H7 (cell line): ENCODE measurements at places on chromosomes 12 and 14. TPM values are rescaled to one million over a fixed set of nuclear protein-coding genes. Genes with fewer than 3 reads are reported as not detected.
A peak's percentile ranks its signal among the peaks of the same experiment; 100 is the strongest.

COL2A1 gene
- 2.0 and 4.6 TPM in 2 replicates for total RNA-seq

AREL1 gene
- 19.6 and 20.0 TPM in 2 replicates for total RNA-seq

AMN gene
- 0.92 and 1.7 TPM in 2 replicates for total RNA-seq

SCFD1 gene
- 84.5 and 84.7 TPM in 2 replicates for total RNA-seq

PARPBP gene
- 30.9 and 33.5 TPM in 2 replicates for total RNA-seq

TTC9 gene
- 12.1 and 14.9 TPM in 2 replicates for total RNA-seq

MSRB3 gene
- 0.41 and 2.8 TPM in 2 replicates for total RNA-seq

ENDOU gene
- not detected in 2 replicates for total RNA-seq

DNA sequence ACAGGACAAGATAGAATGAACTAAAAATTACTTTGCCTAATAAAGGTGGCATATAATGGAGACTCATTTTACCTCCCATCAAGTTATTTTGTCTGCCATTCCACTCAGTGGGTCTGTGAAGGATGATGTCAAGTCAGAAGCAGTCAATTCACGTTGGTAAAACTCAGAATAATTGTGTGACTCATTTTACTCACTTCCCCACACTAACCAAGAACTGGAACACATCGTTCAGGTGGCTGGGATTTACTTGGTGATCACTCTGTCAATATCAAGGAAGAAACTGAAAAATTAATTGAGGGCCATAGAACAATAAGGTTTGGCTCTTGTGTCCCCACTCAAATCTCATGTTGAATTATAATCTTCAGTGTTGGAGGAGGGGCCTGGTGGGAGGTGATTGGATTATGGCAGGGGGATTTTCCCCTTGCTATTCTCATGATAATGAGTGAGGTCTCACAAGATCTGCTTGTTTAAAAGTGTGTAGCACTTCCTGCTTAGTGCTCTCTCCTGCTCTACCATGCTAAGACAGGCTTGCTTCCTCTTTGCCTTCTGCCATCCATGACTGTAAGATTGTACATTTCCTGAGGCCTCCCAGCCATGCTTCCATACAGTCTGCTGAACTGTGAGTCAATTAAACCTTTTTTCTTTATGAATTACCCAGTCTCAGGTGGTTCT is 35.7 kb upstream of the GTF2A1 start:
- DNase-seq, result no peak

DNA sequence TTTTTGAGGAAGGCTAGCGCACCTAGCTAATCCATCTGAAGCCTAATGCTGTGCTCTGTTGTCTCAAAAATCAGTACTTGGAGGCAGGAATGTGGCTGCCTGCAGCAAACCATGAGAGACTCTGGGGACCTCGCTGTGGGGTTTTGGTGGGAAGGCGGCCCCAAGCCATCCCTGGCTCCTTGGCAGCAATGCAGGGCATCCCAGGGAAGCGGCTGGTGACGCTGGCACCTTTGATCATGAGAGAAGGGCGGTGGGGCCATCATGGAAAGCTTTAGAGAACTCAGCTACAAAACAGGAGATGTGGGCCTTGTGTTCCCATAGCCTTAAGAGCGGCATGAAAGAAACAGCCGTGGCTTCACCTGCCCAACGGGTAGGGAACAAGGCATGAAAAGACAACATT is 101.1 kb upstream of the SFSWAP start:
- no peak for DNase-seq

GRCh38 chr14:87055007-87055406 is 938.0 kb downstream of the GALC start:
- DNase-seq, result no peak

GRCh38 chr14:96987086-96987474 is 189.9 kb downstream of the VRK1 start:
- no peak for DNase-seq

DNA sequence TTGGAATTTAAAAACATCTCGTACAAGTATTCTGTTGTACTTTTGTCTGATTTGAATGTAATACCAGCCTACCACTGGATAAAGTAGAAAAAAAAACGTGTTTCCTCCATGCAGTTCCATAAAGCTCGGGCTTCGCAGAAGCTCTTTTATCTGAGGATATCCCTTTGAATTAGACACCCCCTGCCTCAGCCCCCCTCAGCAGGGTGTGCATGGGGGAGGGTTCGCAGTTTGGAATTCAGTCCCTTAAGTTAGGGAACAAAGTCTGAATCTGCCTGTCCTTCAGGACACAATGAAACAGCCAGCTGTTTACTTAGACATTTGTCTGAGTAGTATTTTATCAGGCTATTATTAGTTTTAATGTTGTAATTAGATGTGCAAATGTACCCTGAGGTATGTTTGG is 234.0 kb upstream of the CAND1 start:
- peak; percentile 29 for DNase-seq

- DNase-seq, result peak; percentile 60
These were observed 17.3 kb upstream of the RIMKLB start for GRCh38 chr12:8680533-8680932.

- no peak for DNase-seq
These were observed 5.3 kb downstream of the RAD52 start for GRCh38 chr12:944211-944610.

GRCh38 chr14:64684091-64684490 is 20.1 kb upstream of the PLEKHG3 start:
- DNase-seq, result no peak

DNA sequence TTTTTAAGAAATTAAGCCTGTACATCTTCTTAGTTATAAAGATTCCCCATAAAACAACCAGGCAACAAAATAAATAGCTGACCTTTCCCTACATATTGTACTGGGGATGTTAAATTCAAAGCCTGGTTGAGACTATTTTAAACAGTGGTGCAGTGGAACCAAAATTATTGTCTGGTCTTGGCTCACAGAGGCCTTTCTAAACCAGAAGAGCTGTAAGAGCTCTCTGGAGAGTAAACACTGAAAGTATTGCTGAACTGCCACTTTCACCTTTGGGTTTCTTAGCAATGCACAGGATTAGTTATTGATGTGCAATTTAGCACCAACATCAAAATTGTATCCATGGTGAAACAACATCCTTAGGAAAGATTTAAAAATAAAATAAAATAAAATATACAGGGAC is 20.6 kb downstream of the RACGAP1 start:
- DNase-seq, result no peak

DNA sequence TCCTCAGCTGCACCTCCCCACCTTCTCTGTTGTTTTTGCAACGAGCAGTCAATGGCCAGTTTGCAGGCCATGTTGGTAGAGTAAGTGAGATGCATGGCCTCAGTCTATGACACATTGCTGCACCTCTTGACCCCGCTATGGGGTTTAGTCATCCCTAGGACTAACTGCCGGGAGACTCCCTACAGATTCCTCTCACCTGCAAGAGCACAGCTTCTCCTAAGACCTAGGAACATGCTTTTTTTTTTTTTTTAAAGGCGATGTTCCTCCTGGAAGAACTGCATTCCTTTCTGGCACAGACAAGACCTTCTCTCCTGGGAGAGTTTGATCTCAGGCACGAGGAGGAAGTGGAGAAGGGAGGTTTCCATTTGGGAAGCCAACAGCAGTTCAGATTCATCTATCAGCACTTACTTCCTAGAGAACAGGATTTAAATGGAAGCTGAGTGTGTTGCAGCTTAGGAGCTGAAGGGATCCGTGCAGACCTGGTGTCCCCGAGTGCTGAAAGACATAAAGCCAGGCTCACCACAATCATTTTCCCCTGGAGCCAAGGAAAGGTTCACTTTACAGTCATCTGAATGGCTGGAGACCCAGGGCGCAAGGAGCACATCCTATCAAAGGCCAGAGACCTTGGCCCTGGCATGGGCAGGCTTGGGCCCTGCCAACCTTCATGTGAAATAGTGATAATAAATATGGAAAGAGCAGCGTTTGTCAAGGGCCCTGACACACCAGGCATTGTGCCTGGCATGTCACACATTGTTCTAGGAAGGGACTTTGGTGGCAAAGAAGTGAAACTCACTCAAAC is 104.1 kb downstream of the LGMN start:
- no peak for DNase-seq

DNA sequence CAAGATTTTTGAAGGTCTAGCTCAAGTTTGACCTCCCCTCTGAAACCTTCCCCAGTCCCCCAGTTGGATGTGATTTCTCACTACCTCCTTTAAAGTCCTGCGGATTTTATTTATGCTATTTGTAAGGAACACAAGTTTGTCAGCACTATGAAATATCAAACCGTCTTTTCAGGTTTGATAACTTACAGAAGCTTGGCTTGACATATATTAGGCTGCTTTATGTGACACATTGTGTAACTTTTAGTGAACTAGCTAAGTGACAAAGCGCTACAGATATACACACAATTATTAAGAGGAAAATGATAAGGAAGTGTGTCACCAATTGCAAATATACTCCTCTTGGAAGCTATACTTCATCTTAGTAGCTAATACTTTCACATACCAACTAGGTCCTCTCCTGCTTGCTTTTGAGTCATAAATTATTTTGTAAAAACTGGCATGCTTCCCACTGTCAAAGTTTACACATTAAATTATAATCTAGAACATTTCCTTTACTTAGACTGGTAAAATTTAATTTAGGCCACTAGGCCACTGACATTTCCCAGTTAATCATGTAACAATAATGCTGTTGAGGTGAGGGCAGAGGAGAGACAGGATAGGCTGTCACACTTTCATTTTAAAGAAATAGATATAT is 149.5 kb downstream of the TMTC3 start:
- no peak for DNase-seq

DNA sequence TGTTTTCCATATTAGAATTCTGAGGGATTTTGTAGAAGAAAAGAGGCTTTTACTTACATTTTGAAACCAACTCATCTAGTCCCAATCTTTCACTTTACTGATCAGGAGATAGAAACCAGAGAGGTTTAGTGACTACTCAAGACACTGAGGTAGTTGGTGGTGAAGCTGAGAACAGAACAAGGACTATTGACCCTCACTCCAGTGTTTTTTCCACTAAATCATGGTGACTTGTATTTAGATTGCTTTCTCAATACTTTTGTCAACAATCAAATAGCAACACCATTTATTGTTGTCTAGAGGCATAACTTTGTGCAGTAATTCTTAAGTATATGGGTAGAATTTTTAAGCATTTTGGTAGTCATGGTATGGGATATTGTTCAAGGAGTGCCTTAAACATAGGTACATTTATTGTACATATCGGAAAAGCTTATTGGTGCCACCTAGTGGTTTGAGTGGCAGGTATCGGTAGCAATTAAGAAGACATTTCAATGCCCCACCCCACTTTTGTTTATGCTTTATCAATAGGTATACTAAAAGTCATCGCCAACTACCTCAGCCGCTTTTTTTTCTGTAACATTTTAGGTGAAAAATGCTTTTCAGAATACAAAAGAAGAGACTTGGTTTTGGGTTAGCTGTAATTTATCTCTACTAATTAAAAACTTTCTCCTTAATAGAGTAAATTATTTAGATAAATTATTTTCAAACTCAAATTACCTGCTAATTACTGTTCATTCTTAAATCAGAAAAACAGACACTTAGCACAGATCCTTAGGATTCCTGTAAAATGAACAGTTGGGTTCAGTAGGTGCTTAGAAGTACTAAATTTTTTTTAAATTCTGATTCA is 47.3 kb upstream of the PAWR start:
- DNase-seq, result peak; percentile 22

- DNase-seq, result no peak
These were observed 12.3 kb downstream of the NEMP1 start for GRCh38 chr12:57066245-57066644.

DNA sequence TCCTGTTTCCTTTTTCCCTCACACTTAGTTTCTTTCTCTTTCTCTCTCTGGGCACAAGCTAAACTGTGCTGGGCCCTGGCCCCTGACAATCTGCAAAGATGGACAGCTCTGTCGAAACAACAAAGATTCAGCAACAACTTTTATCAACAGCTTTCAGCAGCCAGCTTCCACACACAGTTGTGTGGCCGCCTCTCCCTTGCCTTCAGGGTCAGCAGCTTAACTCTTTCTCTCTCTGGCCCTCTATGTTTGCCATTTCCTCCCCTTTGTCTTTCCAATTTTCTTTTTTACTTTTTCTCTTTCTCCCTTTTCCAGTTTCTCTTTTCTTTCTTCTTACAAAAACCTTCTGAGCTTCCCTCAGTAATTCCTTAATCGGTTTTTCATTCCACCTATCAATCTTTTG is 43.3 kb downstream of the IQSEC3 start:
- DNase-seq, result no peak

DNA sequence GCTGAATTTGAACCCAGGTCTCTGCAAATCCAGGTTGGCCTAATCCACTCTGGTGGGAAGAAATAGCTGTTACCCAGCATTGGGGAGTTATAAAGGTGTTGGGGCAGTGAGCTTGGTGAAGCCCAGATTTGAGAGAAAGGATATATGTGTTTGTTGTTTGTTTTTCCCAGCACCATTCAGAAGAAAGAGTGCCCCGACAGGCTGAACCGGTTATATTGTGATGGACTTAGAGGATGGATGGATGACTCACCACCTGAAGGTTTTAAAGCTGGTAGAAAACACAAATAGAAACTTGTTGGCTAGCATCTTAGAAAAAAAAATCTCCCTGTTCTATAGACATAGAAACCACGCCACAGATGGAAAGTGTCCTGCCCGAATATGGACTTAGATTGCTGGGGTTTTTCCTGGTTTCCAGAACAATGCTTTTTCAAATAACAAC is 404.6 kb downstream of the MED13L start:
- peak; percentile 51 for DNase-seq
